ENCODE measurements at places on chromosomes 3 and 15.

DNA sequence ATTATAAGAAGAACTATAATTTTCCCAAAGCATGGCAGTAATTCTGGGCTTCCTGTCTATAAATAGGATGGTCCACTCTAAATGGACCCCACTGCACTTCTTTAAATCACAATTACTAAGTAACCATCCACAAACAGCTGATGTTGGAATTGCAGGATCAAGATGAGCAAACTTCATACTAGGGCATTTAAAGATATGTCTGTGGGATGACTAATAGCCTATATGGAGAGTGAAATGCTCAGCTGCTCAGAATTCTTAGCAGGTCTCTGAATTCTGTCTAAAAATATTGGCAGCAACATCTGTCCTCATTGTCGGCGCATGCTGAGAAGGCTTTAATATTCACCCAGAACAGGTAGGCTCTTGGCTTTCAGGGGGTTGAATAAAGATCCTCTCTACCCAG lies 140.4 kb downstream of the SATB1 start:
- DNase-seq = no peak

- no peak for DNase-seq
Measured at GRCh38 chr3:40109641-40110490, 199.6 kb upstream of the EIF1B start.

GRCh38 chr15:89999676-90000185 lies 1.4 kb upstream of the ZNF710 start:
- DNase-seq = no peak

DNA sequence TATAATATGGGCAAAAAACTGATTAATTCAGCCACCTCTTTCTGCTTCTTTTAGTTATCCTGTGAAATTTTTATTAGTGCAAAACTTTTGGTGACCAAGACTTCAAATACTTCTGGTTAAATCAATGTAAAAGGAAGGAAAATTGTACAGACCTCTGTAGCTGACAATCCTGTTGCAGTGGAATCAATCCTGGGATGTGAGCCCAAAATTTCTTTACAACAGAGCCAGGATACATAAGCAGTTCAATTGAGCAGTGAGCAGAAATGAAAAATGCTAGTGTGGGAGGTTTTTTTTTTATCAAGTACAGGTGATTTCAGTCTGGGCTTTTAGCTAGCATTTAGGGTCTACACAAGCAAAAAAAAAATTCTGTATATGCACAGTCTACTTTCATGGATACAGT lies 398.0 kb downstream of the OTOL1 start:
- no peak for DNase-seq

DNA sequence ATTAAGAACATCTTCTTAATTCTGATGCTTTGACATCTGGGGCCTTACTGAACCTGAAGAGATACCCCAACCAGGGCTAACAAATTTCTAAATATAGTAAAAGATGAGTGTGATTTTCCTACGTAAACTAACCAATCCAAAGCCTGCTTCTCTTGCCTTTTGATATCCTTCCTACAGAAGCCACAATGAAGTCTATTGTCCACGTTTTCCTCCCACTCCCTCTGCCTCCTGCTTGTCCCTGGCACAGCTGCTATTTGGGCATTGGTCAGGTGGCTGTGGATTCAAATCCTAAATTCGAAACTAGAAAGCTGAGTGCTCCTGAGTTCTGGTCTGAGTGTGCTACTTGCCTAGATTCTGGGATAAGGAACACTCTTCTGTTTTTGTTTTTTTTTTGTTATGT lies 17.4 kb upstream of the MKRN3 start:
- no peak for DNase-seq

DNA sequence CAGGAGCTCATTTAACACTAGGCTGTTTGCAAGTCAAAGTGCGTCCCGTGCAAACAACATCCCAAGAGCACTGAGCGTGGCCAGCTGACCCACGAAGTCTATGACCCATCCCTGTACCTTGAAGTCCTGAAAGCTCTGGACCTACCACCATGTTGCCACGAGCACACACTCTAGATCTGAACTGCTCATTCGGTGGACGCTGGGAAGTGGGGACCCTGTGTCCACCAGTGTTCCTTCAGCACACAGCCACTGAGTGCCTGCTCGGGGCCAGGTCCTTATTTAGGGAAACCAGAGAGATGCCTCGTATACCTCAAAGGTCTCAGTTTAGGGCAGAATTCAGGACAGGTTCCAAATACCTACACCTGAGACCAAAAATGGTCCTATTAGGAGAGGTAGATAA lies 236.9 kb downstream of the XXYLT1 start:
- no peak for DNase-seq

DNA sequence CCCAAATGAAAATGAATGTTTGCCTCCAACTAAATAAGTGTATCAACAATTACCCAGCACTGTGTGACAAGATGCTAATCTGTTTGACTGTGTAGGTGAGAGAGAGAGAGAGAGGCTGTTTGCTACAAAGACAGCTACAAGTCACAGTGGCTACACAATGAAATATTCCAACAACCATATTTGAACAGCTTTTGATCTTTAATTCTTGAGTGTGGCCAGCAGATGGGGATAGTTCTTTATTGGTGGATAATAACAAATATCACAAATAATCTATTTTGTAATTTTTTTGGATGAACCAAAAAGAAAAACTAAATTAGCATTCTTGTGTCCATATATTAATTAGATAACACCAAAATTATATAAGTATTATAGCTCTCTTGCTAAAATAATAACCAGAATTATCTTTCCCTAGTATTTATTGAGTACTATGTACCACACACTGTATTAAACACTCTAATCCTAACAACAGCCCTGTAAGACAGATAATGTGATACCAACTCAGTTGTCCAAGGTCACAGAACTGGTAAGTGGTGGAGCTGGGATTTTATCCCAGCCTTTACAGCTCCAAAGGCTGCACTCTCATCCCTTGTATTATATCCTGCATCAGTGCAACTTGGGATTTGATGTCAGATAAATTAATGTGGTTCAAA lies 61.9 kb upstream of the C3orf80 start:
- DNase-seq = no peak

DNA sequence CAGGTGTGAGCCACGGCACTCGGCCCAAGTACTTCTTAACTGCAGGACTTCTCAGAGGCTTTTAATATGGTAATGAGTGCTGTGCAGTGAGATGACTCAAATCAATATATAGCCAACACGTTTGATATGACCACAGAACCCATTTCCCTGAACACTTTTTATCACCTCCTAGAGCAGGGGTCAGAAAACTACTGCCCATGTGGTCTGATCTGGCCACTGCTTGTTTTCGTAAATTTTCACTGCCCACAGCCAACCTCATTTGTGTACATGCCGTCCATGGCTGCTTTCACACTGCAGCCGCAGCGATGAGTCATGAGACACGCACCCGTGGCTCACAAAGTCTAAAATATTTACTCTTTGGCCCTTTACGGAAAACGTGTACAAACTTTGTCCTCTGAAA lies 179.2 kb downstream of the RORA start:
- no peak for DNase-seq

DNA sequence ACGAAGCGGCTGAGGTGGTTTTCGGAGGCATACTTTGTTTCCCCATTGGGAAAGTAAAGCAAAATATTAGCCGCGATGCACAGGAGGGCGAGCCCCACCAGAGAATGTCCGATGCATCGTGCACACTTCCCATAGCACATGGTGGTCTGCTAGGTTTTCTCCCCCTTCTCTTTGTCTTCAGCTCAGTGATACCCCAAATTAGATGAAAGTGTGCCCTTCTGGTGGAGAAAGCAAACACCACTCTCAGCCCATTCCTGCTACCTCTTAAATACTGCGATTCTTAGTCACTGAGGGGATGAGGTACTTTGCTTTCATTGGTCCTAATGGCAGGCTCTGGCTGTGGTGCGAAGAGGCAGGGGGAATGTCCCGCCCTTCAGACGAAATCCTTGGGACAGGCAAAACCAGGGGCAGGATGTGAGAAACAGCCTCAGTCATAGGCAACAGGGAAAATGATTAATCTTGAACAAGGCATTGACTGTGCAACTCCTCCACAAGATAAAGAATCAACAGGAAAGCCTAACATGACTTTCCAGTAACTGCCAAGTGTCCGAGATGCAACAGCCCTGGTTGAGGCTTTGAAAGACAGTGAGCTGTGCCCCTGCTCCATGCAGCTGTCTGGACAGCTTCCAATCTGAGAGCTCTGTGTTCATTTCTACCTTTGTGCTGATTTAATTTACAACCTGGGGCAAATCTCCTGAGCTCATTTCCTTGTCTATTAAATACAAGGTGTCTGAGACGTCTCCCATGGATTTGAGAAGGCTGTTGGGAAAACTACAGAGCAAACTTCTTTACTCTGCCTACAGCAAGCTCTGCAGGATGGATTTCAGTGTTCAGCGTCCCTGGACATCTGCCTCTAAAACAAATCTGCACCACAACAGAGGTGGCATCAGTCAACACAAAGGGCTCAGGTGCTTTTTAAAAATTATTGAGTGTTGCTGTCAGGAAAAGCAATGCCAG lies at the start of gene TM4SF1:
TSS of gene TM4SF1 (minus strand) at position 242 of the 957 bp plus-strand sequence. CDS start at position 140, 102 bp downstream.
- DNase-seq = no peak

DNA sequence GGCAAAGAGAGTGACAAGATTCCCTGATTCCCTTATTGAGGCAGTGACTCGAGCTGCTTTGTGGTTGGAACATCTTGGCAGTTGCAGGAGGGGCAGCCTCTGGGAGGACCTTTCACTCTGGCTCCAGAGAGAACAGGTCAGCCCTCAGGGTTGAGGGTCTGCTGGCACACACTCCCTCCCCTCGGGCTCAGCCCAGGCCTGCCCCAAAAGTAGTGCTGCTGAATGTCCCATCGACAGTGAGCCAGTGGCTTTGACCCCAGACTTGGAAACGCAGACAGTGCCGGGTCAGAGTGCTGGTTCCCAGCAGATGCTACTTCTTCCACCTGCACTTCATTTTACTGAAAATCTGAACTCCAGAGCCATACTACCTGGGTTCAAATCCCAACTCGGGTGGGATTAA lies 25.6 kb upstream of the ATP2B2 start:
- DNase-seq = no peak

DNA sequence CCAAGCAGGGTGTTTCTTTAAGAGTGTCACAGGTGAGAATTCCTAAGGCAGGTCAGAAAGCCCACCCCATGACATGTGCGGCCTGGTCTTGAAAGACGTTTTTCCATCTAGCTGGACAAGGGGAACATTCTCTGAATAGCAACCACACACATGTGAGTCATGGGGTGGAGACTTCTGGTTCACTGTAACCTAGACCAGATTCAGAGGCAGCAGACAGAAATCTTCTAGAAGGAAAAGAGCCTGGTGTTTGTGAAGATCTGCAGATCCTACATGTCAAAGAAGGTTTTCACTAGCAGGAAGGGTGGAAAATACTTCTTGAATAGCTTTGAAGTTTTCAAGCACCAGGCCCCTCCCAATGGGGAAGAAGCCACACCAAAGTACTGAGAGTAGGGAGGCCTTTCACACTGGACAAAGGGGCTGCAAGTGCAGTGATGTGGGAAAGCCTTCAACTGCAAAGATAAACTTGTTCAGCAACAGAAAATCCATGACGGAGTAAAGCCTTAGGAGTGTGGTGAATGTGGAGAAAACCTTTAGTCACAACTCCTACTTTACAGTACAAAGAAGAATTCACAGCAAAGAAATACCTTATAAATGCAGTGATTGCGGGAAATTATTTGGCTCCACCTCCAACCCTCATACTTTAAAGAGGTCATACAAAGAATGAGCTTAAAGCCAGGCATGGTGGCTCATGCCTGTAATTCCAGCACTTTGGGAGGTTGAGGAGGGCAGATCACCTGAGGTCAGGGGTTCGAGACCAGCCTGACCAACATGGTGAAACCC lies 17.6 kb downstream of the ADAM10 start:
- no peak for DNase-seq

GRCh38 chr3:97981886-97982285 lies 9.7 kb upstream of the RIOX2 start:
- DNase-seq = no peak

DNA sequence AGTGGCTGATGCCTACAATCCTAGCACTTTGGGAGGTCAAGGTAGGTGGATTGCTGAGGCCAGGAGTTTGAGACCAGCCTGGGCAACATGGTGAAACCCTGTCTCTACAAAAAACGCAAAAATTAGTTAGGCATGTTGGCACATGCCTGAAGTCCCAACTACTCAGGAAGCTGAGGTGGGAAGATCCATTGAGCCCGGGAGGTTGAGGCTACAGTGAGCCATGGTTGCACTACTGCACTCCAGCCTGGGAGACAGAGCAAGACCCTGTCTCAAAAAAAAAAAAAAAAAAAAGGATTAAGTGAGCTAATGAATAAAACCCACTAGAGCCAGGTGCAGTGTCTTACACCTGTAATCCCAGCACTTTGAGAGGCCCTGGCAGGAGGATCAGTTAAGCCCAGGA lies 6.7 kb upstream of the SEC11A start:
- no peak for DNase-seq

DNA sequence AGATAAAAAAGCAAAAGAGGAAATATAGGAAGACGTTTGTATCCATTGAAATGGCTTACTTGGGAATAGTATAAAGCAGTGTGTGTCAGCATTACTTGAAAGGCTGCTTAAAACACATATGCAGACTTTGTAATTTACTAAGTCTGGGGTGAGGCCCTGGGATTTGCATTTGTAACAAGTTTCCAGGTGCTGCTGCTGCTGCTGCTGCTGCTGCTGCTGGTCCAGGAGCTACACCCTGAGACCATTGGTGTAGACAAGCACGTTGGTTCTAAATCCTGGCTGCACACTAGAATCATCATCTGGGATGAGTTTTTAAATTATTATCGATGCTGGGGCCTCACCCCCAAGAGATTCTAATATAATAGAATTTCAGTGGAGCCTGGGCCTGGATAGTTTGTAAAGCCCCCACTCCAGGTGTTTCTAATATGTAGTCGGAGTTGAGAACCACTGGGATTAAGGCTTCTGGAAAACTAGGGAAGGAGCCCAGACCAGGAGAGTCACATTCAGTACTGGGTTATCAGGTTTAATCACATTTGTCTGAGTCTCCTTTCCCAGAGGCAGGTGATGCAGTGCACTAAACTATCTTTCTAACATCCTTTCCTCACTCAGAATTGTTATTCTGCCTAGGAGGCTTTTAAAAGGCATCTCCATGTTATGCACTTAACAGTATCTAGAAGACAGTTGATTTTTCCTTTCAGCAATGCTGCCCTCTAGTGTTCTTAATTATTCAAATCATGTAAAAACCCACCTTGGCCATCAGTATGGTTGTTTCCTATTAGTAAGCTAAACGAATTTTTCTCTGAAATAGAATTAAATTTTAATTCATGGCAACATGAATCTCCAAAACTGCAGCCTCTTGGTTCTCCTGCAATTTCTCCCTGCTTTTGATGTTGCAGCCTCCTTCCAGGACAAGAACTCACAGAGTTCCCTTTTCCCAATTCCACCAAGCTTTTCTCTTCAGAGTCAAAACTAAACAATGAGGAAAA lies 45.4 kb downstream of the SSR3 start:
- no peak for DNase-seq

DNA sequence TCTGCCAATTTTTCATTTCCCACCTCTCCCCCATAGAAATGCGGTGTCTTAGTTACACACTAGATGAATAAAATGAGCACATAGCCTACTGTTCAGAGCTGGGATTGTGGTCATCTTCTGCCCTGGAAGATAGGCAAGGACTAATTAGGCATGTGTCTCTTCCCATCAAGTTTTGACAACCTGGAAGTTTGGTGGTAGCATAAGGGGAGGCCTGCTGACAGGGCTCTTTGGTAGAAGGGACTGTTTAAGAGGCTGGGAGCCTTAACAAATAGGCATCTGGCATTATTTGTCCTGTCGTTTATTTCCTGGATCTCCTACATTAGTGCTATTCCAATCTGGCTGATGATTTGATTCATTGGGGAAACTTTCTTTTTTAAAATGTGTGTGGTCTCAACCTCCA lies 512.3 kb downstream of the ZNF385D start:
- DNase-seq = no peak

- DNase-seq = no peak
Measured at GRCh38 chr15:73955861-73956742, 29.8 kb downstream of the LOXL1 start.

GRCh38 chr15:78991476-78991875 lies 46.6 kb upstream of the CTSH start:
- no peak for DNase-seq

All from activated CD4-positive, alpha-beta T cell treated with anti-CD3 and anti-CD28 coated beads for 1 hour (primary cell).